ENCODE measurements at places on chromosomes 13 and 19.

GRCh38 chr19:43367822-43368221 lies 14.3 kb downstream of the CD177 start:
- no peak for DNase-seq

DNA sequence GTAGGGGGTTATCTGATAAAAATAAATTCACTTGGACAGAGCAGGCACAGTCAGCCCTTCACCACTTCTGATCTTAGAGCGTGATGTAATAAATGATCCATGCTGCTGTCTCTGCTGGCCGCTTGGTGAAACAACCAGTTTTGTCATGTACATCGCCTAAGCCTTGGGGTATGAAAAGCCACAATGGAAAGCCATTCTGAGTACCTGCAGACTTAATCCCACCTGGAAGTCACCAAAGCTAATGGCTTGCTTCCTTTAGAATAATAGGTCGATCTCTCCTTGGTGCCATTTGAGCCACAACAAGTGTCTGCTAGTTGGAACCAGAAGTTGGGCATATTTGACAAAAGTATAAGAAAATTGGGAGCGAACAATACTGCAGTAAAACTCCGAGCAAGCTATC lies 1649.7 kb upstream of the SPRY2 start:
- DNase-seq: peak; percentile 58

GRCh38 chr19:53007606-53008005 lies 6.1 kb upstream of the ERVV-1 start:
- no peak for DNase-seq

- DNase-seq: peak; percentile 48
These were observed 5.9 kb downstream of the CD37 start for GRCh38 chr19:49340865-49341718.

DNA sequence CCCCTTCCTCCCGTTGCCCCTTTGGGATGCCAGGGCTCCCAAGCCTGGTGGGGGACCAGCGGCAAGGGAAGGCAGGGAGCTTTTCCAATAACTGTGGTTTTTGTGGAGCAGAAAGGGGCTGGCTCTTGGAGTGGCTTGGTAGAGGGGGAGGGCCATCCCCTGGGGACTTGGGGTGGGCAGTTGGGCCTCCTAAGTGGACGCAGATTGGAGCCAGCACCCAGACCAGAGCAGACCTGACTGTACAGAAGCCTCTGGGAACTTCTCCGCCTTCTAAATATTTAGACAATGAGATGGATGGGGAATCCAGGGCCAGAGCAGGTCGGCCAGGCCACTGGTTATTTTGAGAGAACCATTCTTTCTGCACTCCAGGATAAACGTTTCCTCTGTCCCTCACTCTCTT lies 4.2 kb downstream of the PTGIR start:
- no peak for DNase-seq

DNA sequence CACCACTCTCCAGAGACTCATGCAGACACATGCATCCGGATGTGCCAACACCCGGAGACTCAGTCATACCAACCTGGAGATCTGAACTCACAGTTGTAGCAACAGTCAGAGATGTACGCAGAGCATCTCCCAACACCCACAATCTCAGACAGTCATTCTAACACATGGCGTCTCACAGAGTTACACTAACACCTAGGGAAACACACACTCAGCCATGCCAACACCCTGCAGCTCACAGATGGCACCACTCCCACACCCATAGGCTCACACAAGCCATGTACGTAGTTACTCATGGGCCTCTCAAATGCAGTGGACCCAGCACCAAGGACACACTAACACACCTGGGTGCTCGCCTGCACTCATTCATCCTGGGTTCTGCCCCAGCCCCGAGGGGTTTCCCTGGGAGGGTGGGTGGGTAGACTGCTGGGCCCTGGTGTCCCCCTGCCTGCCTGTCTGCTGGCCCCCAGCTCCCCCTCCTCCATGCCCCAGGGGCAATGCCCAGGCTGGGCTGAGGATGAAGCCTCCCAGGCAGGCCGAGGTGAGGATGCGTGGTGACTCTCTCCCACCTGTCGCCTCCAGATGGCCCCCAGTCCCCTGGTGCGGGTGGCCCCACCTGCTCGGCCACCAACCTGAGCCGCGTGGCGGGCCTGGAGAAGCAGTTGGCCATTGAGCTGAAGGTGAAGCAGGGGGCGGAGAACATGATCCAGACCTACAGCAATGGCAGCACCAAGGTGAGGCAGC lies 10.0 kb downstream of the PKN1 start:
- DNase-seq: no peak

- no peak for DNase-seq
These were observed 226.5 kb downstream of the MYO16 start for GRCh38 chr13:108855737-108856387.

DNA sequence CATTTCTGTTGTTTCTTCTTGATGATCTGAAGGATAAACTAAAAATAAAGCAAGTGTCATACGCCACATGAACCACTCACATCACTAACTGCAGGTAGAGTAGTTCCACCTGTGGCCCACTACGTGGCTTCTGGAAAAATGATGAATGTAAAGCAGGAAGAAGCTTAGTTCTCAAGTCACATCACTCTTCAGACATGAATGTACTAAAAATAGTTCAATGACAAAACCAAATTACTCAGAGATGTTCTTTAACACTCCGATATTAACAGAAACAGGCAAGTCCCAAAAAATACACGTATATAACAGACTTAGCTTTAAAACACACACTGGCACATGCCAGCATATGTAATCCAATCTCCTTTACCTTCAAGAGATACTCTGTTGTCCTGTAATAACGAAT lies 21.6 kb downstream of the RAB20 start:
- DNase-seq: no peak

DNA sequence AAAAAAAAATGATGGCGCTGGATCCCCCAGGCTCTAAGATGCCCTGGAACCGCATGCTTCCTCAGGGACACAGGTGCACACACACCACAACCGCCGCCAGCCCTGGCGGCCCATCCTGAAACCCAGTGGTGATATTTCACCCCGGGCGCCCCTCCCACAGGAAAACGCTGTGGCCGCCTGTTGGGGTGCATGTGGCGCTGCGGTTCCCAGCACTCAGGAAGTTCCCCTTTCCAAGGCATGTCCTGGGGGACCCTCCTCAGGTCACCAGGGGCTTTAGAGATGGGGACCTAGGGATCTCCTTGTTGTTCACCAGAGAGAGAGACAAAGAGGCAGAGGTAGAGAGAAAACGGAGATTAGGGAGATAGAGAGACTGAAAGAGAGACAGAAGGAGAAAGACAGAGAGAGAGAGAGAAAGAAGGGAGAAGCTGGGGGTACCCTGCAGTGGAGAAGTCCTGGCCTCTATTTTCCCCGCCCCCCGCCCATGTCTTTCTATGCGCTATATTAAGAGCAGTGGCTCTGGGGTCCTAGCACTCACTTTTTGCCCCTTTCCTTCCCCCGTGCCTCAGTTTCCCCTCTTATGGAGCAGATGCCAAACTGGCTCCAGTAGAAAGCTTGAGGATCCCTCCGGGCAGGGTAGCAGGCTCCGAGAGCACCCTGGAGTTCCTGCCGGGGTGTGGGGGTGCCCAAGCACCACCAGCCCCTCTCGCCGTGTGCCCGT lies 2.3 kb downstream of the ADGRE2 start:
- no peak for DNase-seq

GRCh38 chr19:16676101-16676798 lies 15.3 kb downstream of the TMEM38A start:
- DNase-seq: no peak

DNA sequence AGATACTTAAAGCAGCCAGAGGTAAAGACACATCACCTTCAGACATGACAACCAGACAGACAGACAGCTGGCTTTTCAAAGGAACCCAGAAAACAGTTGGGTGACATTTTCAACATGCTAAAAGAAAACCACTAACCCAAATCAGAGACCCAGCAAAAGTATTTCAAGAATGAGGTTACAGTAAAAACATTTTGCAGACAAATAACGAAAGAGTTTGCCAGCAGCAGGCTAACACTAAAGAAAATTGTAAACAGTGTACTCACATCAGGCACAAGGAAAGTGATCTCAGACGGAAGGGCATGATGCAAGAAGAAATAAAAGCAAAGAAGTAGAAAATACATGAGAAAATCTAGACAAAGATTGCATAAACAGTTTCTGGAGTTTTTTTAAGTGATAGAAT lies 46.4 kb downstream of the AP1M1 start:
- no peak for DNase-seq

DNA sequence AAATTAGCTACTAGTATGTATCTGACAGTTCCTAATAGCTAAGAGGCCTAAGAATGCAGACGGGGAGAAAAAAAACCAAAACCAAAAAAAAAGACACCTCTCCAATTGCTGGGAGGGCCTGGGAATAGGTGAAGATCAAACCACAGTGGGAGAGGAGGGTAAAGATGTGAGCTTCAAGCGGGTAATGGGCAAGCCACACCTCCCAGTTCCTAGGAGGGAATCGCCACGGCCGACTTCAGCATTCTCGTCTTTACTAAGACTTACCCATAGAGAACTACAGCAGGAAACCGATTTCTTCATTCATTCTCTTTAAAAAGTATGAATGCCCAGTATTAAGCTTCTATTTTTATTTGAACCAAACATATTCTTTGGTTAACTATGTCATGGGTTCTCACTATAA lies 5.6 kb upstream of the EEF1AKMT1 start:
- peak; percentile 56 for DNase-seq

- DNase-seq: no peak
These were observed 302.1 kb downstream of the ENOX1 start for GRCh38 chr13:43484432-43485225.

DNA sequence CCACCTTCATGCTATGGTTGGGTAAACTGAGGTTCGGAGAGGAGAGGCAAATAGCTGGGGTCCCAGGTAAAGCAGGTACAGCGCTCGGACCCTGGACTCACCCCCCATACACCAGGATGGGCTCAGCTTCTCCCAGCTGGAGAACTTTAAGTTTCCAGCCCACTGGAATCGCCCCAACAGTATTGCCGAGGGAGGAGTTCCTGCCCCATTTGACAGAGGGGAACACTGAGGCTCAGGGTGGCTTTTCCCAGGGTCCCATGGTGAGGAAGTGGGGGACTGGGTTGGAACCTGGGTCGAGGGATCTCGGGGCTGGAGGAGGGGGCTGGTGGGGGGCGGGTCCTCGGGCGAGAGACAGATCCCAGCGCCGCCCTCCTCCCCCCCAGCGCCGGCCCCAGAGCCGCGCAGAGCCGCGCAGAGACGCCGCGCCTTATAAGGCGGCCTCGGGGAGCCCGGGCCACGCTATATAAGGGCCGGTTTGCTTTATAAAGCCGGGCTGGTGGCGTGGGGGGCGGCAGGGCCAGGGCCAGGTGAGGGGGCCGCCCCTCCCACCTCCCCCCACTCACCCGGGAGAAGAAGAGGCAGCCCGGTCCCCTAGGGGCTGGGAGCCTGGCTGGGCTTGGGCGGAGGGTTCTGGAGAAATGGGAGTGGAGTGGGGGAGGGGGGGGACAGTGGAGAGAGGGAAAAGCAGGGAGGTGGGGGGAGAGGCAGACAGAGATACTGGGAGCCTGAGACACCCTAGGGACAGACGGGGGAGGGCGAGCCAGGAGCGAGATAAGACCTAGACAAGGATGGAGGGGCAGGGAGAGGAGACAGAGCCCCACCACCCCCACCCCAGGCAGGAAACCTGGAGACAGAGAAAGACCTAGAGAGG lies 1.1 kb downstream of the CNN1 start:
- peak; percentile 73 for DNase-seq

GRCh38 chr19:23993440-23993839 lies 78.8 kb downstream of the ZNF726 start:
- DNase-seq: no peak

DNA sequence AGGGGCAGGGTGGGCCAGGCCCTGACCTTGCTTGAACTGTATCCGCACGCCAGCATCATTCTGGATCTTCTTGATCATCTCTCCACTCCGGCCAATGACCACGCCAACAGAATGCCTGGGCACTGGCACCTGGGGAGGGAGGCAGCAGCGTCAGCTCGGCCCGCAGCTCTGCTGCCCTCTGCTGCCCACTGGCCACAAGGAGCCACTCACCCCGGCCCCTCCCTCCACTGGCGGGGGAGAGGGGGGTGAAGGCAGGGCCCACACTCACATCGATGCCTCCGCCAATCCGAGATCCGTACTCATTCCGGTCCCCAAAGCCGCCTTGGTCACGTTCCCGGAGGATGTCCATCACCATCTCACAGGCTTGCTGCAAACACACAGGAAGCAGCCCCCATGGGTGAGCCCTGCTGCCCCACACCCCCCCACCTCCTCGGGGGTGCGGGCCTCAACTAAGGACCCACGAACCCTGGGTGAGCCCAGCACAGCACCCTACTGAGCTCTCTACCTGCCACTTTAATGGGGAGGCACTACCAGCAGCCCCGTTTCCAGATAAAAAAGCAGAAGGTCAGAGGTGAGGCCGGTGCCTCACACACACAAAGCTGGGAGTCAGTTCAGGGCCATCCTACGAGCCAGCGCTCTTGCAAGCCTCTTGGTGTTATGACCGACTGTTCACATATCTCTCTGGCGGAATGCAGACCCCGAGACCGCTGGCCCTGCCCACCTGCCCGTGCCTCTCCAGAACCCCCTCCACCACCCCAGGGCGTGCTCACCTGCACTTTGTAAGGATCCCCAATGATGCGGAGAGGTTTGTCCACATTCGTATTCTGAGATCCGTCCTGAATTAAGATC lies 6.7 kb downstream of the KHSRP start:
- DNase-seq: peak; percentile 79

- no peak for DNase-seq
These were observed 26.4 kb downstream of the PTPRS start for GRCh38 chr19:5314012-5314906.

GRCh38 chr13:114129649-114130062 lies 2.8 kb downstream of the RASA3 start:
- no peak for DNase-seq

Data from endodermal cell (in vitro differentiated cells).